ENCODE measurements at places on chromosomes 4 and X. TPM values are rescaled to one million over a fixed set of nuclear protein-coding genes. Genes with fewer than 3 reads are reported as not detected.

GRCh38 chr4:158630893-158631292, 40.8 kb downstream of the C4orf46 start:
- no peak for DNase-seq

- DNase-seq = no peak
Measured at GRCh38 chr4:95355021-95355420, 193.8 kb downstream of the UNC5C start.

- no peak for DNase-seq
Measured at GRCh38 chr4:11397146-11397545, 31.5 kb downstream of the HS3ST1 start.

- no peak for DNase-seq
Measured at GRCh38 chrX:130071611-130072344, 38.5 kb downstream of the ELF4 start.

DNA sequence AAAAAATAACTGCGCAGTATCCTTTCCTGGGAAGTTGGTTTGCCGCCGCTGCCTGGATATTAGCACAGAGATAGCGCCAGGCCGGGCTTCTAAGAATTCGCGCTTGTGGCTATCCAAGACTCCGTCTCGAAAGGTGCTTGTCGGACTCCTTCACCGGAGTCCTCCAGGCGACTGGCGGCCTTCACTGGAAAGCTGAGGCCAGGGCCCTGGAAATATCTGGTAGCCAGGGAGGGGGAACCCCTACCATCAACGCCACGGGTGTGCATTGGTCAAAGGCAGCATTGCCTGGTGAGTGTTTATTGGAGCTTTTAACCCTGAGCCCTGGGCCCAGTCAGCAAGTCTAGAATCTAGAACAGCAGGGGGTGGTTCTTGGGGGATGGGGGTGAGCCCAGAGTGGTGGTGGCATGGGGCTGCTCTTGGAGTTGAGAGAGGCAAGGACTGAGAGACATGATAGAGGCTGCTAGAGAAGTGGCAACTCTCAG, 577 bp upstream of the PIM2 start:
- DNase-seq = peak; percentile 62

GRCh38 chr4:2886622-2887021, 43.0 kb downstream of the ADD1 start:
- no peak for DNase-seq

DNA sequence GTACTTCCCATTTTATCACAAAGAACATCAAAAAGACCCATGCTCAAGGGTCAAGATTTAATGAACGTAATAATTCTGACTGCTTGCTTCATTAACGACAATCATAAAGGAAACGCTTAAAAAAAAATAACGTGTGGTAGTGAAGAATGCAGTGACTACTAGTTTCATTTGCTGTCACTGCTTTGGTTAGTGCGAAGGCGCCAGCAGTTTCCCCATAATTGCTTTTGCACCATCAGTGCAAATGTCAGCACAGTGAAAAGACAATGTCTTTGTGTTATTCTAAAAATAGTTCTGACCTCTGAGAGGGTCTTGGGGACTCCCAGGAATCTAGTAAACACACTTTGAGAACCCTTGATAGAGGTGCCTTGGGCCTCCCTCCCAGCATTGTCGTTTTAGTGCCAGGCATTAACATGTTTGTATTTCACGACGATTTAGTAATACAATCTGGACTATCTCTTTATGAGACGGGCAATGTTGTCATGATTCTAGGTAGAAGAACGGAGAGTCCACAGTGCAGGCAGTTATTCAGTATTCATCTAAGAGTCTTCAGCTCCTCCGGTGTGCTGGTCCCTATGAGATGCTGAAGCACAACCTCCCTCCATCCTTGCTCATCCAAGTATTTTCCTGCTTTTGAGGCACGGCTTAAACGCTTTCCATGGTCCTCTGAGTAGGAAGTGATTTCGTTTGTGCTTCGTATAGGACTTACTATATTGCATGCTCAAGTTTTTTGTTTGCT, 71.0 kb downstream of the AFF1 start:
- DNase-seq = peak; percentile 24

DNA sequence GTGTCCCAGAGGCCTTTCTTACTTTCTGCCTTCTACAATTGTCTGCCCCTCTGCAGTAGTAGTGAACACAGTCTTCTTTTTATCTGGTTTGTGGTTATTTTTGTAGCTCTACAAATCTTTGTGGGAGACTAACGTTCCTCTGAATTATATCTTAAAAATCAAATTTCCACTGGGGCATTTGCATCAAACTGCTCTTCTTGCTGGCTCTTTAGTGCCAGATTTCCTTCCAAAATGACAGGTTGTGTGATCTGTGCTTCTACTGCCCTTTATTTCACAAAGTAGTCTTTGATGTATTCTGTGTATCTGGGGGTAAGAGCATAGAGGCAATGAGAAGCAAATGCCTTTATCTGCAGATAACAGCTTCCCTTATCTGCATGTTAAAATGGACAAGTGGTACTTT, 34.5 kb downstream of the TSPAN7 start:
- no peak for DNase-seq

GRCh38 chrX:136953867-136954787, 73.6 kb upstream of the RBMX start:
- DNase-seq = peak; percentile 42

GRCh38 chr4:113825272-113825671, 63.7 kb upstream of the CAMK2D start:
- DNase-seq = peak; percentile 58

- no peak for DNase-seq
Measured at GRCh38 chr4:40856277-40856839, 106.6 kb downstream of the NSUN7 start.

DNA sequence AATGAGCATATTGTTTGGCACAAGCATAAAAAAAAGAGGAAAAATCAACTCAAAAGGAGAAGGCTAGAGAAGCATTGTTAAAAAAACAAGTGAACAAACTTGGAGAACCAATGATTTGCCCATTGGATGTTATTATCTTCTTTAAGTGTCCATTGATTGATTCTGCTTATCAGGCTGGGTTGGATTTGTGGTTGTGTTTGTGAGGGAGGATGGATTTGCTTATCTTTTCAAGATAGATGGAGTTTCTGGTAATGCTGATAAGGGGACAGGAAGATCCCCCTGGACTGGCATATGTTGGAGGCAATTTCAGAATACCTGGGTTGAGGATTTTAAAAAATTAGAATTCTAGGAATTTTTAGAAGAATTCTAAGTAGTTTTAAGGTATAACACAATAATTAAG, 41.8 kb upstream of the TMEM192 start:
- DNase-seq = no peak

- no peak for DNase-seq
Measured at GRCh38 chrX:129653971-129654651, 645 bp downstream of the APLN start.

- DNase-seq = no peak
Measured at GRCh38 chrX:14533867-14534266, 4.5 kb downstream of the GLRA2 start.

DNA sequence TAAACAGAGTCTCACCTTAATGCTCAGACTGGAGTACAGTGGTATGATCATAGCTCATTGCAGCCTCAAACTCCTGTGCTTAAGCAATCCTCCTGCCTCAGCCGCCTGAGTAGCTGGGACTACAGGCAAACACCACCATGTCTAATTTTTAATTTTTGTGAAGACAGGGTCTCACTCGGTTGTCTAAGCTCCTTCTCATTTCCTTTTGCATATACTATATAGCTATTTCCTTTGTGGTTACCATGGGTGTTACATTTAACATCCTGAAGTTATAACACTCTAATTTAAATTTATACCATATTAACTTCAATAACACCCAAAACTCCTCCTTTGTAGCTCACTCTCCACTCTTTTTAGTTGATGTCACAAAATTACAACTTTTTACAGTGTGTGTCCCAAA, 114.3 kb downstream of the DCK start:
- peak; percentile 6 for DNase-seq

DNA sequence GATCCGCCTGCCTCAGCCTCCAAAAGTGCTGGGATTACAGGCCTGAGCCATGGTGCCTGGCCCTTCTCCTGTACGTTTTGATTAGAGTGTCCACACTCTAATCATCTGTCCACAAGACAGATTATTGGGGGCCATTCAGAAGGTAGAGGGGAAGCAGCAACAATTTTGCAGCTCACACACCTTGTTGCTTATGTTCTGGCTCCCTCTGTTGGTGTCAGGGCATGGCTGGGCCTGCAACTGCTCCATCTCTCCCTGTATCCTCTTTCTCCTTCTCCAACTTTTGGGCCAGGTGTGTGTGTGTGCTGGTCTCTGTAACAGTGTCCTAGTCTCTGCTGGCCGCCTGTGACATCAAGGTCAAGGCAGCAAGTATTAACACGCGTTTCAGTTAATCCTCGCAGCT, 125.5 kb upstream of the MBNL3 start:
- no peak for DNase-seq

- DNase-seq = no peak
Measured at GRCh38 chr4:86530183-86530582, 63.9 kb upstream of the PTPN13 start.

GRCh38 chr4:170887396-170887795, 797.6 kb upstream of the AADAT start:
- no peak for DNase-seq

- DNase-seq = no peak
Measured at GRCh38 chrX:41621222-41621723, 67.5 kb upstream of the GPR34 start.

- no peak for DNase-seq
Measured at GRCh38 chr4:101033986-101034385, 313.3 kb downstream of the PPP3CA start.

CFAP99 gene
- polyA plus RNA-seq = not detected

FRMPD4 gene
- polyA plus RNA-seq = not detected

KLB gene
- polyA plus RNA-seq = not detected

ASB5 gene
- polyA plus RNA-seq = not detected

UGT8 gene
- not detected for polyA plus RNA-seq

ZNF41 gene
- polyA plus RNA-seq = 4.7 TPM

RIPPLY1 gene
- polyA plus RNA-seq = not detected

SYTL5 gene
- not detected for polyA plus RNA-seq

ADH1A gene
- not detected for polyA plus RNA-seq

CLNK gene
- polyA plus RNA-seq = not detected

FGFBP1 gene
- not detected for polyA plus RNA-seq
